Tongue (tissue), 3 donors: ENCODE measurements at places on chromosomes 12 and 14. TPM values are rescaled to one million over a fixed set of nuclear protein-coding genes. Genes with fewer than 3 reads are reported as not detected.
A peak's percentile ranks its signal among the peaks of the same experiment; 100 is the strongest.

GRCh38 chr12:95759039-95759438 is 31.5 kb downstream of the NTN4 start:
- DNase-seq: no peak

GRCh38 chr14:69087061-69087461 is 65.9 kb downstream of the DCAF5 start:
- no peak for DNase-seq

DNA sequence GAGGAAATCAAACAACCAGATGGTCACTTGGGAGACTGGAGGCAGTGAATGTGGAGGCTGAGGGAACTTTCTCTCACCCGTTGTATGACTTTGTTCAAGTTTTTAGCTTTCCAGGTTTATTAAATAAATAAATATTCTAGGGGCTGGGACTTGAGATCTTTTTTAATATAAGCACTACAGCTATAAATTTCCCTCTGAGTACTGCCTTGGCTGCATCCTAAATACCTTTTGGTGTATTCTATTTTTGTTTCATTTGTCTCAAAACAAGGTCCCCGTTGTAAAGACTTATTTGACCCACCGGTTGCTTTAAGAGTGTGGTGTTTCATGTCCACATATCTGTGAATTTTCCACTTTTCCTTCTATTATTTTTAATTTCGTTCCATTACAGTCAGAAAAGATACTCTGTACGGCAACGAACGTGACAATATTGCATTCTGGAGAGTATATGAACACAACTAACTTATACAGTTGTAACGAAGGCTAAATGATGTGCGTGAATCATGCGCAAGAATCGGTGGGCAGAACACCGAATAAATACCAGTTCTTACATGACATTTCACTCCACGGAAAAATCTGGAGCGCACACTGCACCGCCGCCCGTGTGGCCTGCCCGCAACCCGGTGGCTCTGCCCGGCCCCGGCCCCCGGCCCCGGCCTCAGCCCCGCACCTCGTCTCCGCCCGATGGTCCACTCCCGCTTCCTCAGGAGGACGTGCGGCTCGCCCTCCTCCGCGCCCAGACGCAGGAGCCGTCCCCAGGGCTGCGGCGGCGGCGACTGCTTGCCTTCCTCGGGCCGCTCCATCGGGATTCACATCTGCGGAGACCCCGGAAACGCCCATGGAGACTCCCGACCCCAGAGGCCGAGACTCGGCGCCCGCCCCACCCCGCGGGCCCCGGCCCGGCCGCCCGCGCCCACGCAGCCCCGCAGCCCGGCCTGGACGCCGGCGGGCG is 602 bp downstream of the CHFR start:
- DNase-seq: peak; percentile 21

DNA sequence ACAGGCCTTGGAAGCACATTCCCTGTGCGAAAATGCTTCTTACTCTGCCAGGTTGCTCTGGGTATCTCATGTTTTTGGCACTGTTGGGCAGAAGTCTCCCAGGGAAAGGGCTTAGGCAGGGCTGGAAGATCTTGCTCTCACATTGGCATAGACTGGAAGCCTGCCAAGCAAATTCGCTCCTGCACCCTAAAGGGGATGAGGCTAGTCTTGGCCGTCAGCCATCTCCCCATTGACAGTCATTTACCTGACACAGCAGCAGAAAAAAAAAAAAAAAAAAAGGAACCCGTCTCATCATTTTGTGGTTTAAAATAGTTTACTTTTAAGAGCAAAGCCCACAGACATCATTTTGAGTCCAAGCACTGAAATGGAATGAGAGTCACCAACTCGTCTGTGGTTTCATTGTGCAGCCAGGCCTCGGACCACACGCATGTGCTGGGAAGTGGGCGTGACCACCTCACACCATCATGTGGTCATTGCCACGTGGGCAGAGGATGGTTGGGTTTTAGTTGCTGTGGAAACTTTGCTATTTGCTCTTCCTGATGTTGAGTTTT is 84.8 kb downstream of the NRXN3 start:
- peak; percentile 19 for DNase-seq

GRCh38 chr14:70792939-70793338 is 16.4 kb downstream of the MAP3K9 start:
- DNase-seq: no peak

- DNase-seq: peak; percentile 70
Measured at GRCh38 chr12:81644503-81644902, 114.6 kb downstream of the PPFIA2 start.

DNA sequence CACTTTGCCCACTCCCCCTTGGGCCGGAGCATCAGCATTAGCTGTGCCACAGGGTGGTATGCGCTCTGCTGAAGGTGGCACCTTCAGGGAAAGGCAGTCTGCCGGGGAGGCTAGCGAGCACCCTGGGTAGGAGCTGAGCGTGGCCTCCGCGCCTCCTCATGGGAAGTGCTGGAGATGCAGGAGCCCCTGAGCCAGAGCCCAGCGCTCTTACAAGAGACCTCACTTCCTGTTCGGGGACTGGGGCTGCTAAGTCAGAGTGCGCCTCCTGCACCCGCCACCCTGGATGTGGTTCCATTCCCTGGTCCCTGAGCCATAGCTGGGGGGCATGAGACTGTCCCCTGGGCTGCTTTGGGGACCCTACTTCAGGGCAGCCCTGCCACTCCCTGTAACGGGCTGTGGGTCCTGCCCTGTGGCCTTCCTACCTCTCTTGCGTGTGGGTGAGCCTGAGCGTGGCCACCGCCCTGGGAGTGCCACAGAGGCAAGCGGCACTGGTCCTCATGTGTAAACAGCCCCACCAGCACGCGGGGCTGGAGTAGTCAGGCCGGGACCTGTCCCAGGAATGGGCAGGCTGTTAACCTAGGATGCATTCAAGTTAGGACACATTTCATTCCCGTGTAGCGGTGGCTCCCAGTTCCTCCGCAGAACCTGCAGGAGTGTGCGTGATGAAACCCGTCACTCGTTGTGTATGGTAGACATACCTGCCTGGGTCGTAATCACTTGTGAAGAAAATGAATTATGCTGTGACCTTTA is 19.4 kb downstream of the COA8 start:
- peak; percentile 32 for DNase-seq

GRCh38 chr12:123614531-123614930 is 12.6 kb downstream of the DDX55 start:
- DNase-seq: no peak

GRCh38 chr14:61462566-61463193 is 141.3 kb downstream of the PRKCH start:
- DNase-seq: peak; percentile 57

- no peak for DNase-seq
Measured at GRCh38 chr14:73339206-73339605, 101.9 kb downstream of the PAPLN start.

DNA sequence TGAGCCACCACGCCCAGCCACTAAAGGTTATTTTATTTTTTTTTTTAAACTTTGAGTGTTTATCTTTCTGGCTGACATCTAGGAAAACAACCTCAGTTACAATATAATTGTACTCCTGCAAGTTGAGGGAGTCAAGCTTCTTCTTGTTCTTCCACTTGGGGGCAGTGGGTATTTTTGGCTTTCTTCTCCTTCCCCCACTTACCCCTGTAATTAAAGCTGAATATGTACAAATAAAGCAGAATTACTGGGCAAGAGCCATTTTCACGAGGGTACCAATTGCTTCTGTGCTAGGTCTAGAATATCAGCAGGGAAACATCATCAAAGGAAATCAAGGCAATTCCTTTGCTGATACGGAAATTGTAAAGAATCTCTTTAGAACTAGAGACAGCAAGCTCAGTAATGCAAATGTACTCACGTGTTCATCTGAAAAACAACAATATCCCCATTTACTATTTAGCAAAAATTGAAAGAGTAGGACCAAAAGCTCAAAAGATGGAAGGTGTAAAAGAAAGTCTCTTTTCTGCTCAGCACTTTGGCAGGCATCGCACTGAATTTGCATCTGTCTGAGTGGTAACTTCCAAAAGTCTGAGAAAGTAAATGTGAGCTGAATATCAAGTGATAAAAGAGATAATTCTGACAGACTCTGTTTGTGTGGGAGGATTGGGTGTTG is 72.8 kb downstream of the TAOK3 start:
- no peak for DNase-seq

- peak; percentile 38 for DNase-seq
Measured at GRCh38 chr12:46958053-46958452, 121.4 kb upstream of the PCED1B start.

- no peak for DNase-seq
Measured at GRCh38 chr12:53944907-53945847, 6.5 kb downstream of the HOXC13 start.

GRCh38 chr14:37594238-37594970 is 645 bp downstream of the FOXA1 start:
- peak; percentile 94 for DNase-seq

DNA sequence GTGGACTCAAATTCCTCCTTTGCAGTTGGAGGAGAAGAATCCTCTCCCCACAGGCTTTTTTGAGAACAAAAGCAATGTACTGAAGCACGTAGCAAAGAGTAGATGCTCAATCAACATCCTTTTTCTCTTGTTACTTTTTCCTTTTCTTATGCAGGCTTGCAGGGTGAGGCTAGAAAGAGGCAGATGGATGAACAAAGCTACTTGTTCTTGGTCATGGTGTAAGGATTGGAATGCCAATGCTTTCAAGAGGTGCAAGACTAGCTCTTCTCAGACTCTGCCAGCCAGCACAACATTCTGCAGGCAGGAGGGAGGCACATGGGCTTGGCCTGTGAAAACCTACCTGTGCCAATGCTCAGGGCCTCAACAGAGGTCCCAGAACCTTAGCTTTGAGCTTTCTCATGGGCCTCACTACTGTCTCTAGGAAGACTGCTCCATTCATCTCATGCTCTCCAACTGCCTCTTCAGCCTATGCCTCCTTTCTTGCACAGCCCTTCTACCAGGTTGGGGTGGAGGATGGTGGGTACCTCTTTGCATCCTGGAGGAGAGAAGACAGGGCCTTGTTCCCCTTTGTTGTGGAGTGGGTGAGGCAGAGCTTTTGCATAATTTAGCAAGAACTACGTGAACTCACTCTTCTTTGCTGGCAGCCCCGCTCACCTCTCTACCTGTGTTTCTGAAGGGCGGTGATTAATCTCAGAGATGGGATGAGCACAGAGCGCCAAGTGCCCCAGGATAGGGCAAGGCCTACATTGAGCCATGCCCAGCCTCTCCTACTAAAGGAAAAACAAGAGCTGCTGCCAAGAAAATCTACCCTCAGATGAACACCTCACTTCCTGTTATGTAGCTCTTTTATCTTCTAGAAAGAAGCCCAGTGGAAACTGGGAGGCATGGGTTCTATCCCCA is 1119.7 kb downstream of the VRK1 start:
- DNase-seq: no peak

DNA sequence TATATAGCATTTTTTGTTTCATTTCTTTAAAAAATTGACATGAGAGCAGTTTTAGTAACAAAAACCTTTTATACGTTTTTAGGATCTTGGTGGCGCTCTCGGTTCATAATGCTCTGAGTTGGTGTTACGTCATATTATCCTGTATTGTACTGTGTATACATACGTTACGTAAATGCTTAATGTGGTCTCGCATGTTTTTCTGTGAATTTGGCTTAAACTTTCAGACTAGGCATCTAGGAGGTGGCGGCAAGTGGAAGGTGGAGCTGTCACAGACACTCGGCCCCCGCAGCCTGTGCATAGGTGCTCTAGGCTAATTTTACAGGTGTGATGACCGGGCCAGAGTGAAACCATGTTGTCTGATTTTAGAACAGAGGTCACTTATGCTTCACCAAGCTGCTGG is 60.0 kb downstream of the PPP2R5C start:
- no peak for DNase-seq

- peak; percentile 16 for DNase-seq
Measured at GRCh38 chr14:60510951-60511599, 2.1 kb downstream of the SIX6 start.

DNA sequence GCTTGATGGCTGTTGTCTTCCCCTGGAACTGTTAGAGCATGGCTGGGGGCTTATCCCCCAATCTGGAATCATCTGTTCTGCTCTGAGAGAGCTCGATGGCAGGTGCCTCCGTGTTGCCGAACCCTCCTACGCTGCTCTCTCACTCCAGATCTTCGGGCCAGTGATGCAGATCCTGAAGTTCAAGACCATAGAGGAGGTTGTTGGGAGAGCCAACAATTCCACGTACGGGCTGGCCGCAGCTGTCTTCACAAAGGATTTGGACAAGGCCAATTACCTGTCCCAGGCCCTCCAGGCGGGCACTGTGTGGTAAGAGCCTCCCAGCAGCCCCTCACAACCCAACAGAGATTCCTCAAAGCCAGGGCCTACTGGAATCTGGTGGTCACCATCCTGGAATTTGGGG is 33.0 kb downstream of the ALDH2 start:
- DNase-seq: no peak

- DNase-seq: no peak
Measured at GRCh38 chr12:48302161-48302911, 48.4 kb downstream of the ZNF641 start.

DNA sequence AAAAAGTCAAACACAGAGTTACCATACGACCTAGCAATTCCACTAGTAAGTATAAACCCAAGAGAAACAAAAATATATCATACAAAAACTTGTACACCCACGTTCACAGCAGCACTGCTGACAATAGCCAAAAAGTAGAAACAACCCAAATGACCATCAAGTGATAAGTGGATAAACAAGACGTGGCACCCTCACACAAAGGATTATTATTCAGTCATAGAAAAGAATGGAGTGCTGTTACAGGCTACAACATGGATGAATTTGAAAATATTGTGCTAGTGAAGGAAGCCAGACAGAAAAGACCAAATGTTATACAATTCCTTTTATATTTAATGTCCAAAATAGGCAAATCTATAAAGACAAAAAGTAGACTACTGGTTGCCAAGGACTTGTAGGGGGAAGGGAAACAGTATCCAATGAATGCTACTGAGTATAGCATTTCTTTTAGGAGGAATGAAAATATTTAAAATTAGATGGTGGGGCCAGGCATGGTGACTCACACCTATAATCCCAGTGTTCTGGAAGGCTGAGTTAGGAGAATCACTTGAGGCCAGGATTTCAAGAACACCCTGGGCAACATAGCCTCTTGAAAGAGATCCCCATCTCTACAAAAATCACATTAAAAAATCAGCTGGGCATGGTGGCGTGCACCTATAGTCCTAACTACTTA is 41.9 kb downstream of the SPTLC2 start:
- no peak for DNase-seq

GYS2 gene
- not detected for total RNA-seq

PCNX4 gene
- total RNA-seq: 81.1 TPM

TOMM20L gene
- not detected for total RNA-seq

KLRG1 gene
- 8.0 TPM for total RNA-seq

NTS gene
- 2.2 TPM for total RNA-seq

INHBC gene
- total RNA-seq: not detected

UBC gene
- total RNA-seq: 960 TPM

DEPDC4 gene
- total RNA-seq: 0.82 TPM

LRRC10 gene
- not detected for total RNA-seq

EVL gene
- total RNA-seq: 41.2 TPM

HOXC10 gene
- not detected for total RNA-seq

DBX2 gene
- total RNA-seq: 0.21 TPM

PLA2G1B gene
- total RNA-seq: not detected

IFI27L1 gene
- total RNA-seq: 5.0 TPM

NPFF gene
- total RNA-seq: not detected
